ENCODE measurements at places on chromosomes 2 and 18.

GRCh38 chr2:1591461-1591770 is 152.9 kb downstream of the PXDN start:
- no peak for DNase-seq

DNA sequence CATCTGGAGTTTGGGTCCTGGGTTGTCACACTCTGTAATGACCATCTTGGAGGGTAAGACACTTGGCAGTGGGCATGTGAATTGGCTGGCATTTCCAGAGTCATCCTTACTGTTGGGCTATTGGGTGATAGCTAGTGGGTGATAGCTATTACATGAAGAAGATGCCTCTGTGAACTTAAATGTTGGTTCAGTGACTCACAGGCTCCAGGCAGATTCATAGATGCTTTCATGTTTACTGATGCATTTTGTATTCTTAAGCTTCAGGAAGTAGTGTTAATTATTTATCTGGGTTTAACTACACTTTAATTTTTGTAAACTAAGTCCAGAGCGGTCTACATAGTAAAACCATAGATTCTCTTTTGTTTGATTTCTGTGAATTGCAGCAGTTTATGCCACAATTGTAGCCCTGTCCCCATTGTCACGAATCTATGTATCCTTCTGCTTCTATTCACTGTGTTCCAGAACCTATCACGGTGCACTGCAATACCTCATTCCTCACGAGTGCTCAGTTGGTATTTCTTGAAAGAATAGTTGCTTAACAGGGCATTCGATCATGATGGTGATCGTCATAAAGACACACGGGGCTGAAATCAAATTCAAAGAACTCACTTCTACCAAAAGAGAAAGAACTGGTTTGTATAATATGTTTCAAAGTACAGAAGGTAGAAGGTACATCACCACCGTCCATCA is 79.7 kb downstream of the GBX2 start:
- DNase-seq: no peak

- no peak for DNase-seq
These were observed 972 bp downstream of the IL1R1 start for GRCh38 chr2:102143450-102143985.

DNA sequence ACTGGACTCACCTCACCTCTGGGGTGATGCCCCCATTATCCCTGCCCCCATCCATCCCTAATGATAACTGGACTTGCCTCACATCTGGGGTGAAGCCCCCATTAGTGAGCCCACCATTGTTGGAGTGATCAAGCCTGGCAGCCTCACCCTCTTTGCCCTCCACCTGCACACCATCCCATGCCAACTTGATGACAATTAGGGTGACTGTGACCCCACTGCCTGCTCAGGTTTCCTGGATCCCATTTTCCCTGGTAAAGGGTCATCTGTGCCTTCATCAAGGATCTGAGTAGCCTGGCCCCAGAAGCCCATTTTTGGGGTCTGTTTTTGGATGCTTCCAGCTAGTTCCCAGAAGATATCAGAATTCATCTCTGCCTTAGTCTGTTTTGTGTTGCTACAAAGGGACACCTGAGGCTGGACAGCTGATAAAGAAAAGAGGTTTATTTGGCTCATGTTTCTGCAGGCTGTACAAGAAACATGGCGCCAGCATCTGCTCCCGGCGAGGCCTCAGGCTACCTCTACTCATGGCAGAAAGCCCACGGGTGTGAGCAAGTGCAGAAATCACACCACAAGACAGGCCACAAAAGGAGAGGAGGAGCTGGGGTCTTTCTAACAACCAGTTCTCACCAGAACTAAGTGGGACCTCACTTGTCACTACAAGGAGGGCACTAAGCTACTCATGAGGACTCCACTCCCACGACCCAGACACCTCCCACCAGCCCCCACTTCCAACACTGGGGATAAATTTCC is 196.4 kb upstream of the TWIST2 start:
- DNase-seq: no peak

- DNase-seq: no peak
These were observed 59.4 kb upstream of the UPP2 start for GRCh38 chr2:158042245-158042644.

DNA sequence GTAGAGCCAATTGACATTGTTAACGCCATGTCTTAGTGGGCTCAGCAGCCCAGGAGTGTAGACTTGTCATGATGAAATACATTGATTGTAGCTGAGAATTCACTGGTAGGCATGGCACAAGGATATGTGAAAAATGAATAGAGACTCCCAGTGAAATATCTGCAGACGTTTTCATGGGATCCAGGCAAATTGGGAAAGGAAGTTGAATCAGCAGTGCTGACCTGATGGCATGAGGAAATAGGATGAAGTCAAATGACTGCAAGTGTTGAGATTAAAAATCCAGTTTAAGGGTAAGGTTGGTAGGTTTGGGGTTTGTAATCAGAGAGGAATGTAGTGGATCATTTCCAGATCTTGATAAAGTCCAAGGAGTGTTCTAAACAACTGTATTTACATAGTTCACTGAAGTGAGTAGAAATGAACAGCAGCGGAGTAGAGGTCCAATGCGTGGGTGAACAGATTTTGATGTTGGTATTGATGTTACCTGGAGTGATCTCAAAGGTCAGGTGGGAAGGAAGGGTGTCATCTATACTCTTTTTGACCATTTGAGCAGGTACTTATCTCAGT is 24.6 kb downstream of the INSIG2 start:
- DNase-seq: no peak

- DNase-seq: no peak
These were observed 1.4 kb downstream of the LBH start for GRCh38 chr2:30232801-30233130.

DNA sequence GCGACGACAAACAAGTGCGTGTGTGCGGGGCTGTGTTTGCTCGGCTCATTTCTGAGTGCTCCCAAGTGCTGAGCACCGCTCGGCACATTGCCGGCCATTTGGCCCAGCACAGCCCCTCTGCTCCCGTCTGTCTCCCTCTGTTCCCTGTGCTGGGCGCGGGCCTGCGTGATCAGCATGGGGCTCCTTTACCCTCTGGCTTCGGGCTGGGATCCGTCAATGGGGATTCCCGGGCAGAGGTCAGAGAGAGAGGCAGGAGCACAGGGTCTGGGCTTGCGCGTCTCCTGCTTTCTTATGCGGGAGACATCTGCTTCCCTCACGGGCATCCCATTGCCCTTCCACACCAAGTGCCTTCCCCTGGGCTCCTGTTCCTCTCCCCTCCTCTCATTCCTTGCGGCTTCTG is 234.0 kb downstream of the ACKR3 start:
- DNase-seq: no peak

DNA sequence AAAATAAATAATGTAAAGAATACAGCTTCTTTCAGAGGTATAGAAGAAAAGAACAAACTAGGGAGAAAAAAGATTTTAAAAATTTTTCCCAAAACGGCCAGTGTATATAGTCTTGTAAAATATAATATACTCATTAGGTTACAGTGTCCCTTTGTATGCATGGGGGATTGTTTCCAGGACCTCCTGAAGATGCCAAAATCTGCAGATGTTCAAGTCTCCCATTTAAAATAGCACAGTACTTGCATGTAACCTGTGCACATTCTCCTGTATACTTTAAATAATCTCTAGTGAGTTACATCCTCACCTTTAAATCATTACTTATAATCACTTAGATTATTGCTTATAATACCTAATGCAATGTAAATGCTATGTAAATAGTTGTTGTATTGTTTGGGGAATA is 80.6 kb upstream of the LRRTM4 start:
- DNase-seq: no peak

GRCh38 chr18:36501100-36501499 is 203.6 kb downstream of the FHOD3 start:
- no peak for DNase-seq

DNA sequence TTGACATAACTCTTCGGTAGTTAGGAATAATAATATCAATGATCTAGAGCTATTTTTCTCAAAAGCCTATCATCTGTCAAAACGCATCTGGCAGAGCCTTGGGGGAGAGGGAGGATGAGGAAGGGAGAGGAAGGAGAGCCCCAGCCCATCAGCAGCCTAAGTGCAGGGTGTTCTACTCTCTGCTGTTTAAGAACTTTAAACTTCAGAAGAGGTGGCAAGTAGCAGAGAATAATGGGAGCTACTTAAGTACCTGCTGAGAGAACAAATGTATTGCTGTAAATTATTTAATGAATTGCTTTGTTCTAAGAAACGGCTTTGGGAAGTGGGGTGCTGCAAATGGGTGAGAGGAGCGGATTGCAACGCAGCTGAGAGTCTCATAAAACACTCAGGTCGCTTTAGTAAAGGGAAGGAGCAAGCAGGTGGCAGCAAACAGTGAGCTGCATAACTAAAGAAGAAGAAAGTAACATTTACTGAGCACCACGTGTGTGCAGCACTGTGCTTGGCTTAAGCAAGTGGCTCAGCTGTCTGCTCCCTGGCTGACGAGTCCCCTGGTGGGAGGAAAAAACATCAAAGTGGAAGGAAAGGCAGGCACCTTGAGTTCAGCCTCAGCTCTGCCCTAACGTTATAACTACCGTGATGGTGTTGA is 26.3 kb upstream of the SH3RF3 start:
- DNase-seq: no peak

- no peak for DNase-seq
These were observed 600.9 kb upstream of the FAM98A start for GRCh38 chr2:34199971-34200370.

DNA sequence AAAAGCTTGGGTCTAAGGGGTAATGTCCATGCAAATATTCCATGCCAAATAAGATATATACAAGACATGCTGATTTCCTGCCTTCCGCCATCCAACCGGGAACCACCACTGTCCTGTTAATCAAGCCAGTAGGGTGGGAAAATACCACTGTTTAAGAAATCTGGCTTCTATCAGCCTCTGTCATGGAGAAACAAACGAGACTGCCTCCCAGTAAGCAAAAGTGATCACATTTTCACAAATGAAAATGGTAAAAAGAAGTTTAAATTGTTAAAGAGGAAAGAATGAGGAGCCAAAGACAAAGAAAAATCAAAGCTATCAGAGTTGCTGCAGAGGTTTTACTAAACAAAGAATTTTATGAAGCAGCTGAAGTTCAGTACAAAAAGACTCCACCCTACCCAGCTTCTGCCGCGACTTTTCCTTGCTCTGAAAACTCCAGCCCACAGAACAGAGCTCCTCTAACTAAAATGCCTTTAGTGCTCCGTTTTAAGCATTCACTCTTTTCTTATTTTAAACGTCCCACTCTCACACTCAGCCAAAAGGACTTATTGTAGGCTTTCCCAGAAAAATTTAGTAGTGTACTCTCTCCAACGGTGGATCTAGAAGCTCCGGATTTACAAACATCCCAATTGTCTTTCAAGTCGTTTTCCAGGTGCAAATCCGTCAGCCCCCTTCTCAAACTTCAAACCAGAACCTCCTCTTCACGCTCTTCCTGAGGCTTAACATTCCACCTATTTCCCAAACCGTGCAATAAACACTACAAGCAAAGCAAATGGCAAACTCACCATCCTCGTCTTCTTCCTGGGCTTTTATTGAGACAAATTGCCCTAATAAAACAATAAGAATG is 613 bp downstream of the COL5A2 start:
- DNase-seq: no peak

- no peak for DNase-seq
These were observed 65.3 kb downstream of the CXCR4 start for GRCh38 chr2:136052369-136053362.

GRCh38 chr2:173854141-173854540 is 111.0 kb downstream of the SP3 start:
- DNase-seq: no peak

- no peak for DNase-seq
These were observed 563.4 kb downstream of the LRRTM4 start for GRCh38 chr2:76958749-76959148.

Data from stimulated activated CD8-positive, alpha-beta memory T cell treated with anti-CD3 and anti-CD28 coated beads, Interleukin-12 subunit alpha, Interleukin-12 subunit beta, amount 100 ng/mL, for 1 hour (primary cell).